ENCODE measurements at places on chromosomes 5 and 9.

DNA sequence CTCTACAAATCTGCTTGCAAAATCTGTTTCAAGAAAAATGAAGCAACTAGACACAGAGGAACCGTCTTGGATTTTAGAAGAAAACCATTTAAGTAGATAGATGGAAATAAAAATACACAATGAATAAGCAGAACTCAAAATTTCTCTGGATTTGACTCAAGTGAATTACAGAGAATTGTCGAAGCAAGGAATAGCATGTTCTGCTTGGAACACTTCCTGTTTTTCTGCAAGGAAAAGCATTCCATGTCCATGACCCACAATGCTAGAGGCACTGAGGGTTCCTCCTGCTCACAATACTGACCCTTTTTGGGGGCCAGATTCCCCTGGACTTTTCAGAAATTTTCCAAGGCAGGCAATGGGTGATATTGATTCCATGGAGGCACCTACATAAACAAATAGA lies 29.8 kb downstream of the PRUNE2 start:
- no peak for DNase-seq

DNA sequence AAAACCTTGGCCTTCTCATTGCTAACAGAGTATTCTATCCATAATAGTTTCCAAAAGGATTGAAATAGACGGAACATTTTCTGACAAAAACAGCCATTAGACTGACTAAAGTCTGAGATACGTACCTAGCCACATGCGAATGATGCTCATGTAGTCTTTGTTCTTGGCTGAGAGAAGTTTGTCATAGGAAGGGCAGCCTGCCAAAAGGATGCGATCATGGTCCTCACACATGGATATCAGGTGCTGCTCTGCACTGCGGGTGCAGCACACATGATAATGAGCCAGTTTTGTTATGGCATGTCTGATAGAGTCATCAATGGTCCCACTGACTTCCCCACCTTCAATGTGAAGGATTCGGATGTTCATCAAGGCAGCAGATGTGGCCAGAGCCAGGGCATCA lies 12.3 kb downstream of the GNE start:
- DNase-seq, result no peak

- DNase-seq, result peak; percentile 37
Observed at GRCh38 chr9:38000735-38001134, 68.3 kb downstream of the SHB start.

- no peak for DNase-seq
Observed at GRCh38 chr9:135840107-135840506, 67.2 kb downstream of the CAMSAP1 start.

GRCh38 chr9:117284414-117284813 lies 130.4 kb downstream of the ASTN2 start:
- no peak for DNase-seq

GRCh38 chr5:146588331-146589027 lies 72.5 kb upstream of the GPR151 start:
- DNase-seq, result no peak

DNA sequence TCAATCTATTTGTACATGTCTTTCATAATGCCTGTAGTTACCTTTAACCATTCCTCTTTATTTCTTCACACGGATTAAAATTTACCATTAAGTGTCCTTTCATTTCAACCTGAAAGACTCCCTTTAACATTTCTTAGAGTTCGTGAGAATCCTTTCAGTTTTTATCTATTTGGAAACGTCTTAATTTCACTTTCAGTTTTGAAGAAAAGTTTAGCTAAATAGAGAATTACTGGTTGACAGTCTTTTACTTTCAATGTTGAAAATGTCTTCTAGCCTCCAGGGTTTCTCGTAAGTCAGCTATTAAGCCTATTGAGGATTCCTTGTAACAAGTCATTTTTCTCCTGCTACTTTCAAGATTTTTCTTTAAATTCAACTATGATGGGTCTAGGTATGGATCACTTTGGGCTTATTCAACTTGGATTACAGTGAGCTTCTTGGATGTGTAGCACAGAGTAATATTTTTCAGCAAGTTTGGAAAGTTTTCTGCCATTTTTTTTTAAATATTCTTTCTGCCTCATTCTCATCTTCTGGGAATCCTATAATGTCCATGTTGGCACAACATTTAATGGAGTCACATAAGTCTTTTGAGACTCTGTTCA lies 48.5 kb downstream of the RFX3 start:
- DNase-seq, result peak; percentile 48

DNA sequence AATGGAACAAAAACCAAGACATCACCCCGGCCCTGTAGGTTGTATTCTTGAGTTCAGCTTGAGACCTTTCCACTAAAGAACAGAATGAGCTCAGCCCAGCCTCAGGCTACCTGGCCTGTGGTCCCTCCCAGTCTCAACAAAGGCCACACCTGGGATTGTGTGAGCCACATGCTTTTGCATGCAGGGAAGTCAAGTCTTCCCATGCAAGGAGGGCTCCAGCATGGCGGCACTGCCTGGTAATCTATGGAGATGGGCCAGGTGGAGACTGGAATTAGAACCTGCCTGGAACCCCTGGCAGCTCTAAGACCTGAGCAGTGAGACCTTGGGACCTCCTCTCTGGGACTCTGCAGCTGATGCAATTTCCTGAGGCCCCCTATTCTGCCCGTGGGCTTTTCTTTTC lies 49.4 kb upstream of the OTULINL start:
- DNase-seq, result no peak

DNA sequence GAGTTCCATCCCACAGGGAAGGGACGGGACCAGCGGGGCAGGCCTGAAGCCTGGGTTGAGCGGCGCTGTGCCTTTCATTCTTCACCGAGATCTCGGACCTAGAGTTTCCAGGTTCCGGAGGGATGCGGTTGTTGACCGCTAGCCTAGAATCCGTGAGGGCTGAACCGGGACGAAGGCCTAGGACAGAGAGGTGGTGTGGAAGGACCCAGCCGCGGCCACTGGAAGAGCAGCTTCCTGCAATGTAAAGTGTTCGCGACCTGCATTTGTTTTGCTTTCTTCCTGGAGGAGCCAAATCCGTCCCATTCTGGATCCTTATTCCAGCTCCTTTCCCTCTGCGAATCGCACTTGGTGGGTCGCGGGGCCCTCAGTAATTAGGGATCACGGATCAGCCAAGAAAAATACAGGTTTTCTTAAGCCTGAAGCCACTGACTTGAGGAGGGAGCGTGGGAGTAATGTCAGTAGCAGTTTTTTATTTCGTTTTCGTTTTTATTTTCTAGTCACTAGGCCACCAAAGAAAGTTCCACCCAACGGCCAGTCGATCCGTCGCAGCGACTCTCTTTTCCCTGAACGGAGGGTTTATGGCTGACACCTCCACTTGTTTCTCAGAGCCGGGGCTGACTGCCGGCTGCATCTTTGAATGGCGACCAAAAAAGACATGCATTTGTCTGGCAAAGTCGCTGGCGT lies 48.6 kb downstream of the ANXA2R start:
- DNase-seq, result no peak

DNA sequence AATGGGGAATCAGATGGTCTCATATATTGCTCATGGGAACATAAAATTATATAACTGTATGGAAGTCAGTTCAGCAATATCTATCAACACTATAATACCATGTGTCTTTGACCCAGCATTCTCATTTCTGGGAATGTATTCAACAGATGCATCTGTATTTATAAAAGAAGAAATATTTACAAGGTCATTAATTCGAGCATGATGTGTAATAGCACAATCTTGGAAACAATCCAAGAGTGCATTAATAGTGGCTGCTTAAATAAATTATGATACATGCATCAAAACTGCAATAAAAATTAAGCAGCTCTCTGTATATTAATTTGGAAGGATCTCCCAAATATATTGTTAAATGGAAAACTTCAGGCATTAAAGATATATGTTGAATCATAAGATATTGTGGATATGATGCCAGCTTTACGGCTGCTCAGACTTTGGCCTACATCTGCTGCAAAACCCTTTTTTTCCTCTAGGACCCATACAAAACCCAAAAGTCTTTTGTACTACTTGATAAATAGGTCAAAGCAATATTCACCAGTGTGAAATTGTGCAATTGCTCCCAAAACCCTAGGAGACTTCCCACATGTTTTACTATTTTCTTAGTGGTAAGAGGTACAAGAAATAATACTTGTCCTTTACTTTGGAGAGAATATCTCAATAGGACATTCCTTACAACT lies 45.3 kb upstream of the ISOC1 start:
- no peak for DNase-seq

GRCh38 chr5:33745101-33745770 lies 146.6 kb downstream of the ADAMTS12 start:
- no peak for DNase-seq

- DNase-seq, result no peak
Observed at GRCh38 chr5:91535499-91535898, 152.4 kb upstream of the ARRDC3 start.

GRCh38 chr9:134271338-134272301 lies 54.6 kb upstream of the RXRA start:
- DNase-seq, result no peak

GRCh38 chr5:123705741-123706140 lies 193.8 kb downstream of the CSNK1G3 start:
- DNase-seq, result no peak

- DNase-seq, result no peak
Observed at GRCh38 chr5:106940986-106941385, 729.8 kb downstream of the EFNA5 start.

DNA sequence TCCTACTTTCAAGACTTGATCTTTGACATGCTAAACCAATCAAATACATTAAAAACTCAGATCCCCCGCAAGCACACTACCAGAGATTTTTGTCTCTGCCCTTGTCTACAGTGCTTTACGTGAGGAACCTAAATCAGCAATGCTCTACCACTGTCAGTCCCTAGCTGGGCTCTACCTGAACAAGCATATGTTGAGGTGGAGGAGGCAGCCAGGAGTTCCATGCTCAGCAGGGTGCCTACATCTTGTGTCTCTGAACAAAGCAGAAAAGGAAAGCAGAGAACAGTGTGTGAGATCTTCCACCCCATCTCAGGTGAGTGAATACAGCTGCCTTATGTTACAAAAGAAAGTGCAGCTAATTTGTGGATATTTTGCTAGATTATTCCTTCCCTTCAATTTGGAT lies 255.0 kb downstream of the NDUFS4 start:
- DNase-seq, result no peak

GRCh38 chr5:158943057-158943456 lies 156.7 kb downstream of the EBF1 start:
- no peak for DNase-seq

DNA sequence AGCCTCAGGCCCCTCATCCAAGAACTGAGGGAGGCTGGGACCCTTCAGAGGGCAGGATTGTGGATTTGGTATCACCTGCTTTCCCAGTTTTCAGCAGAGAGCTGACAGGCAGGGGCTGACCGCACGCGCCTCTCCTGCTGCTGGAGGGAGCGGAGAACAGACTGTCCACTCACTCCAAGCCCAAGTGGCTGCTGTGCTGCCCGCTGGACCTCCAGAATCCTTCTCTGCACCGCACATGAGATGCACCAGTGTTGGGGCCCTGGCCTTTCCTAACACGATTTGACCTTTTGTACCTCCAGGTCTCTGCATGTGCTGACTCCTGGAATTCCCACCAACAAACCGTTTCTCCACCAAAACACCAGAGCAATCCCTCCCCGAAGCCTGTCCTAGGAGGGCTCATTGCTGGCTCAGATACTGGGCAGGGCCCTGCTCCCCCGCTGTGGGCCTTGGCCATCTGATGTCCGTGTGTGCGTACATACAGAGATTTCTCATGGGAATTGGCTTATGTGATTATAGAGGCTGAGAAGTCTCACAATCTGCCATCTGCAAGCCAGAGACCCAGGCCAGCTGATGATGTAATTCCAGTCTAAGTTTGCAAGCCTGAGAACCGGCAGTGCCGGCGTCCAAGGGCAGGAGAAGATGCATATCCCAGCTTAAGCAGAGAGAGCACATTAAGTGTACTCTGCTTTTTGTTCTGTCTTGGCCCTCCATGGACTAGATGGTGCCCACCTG lies 141.7 kb downstream of the GADD45G start:
- DNase-seq, result no peak

Measured in activated CD4-positive, alpha-beta T cell treated with anti-CD3 and anti-CD28 coated beads, Interleukin-2, Interleukin-6, amounts not matched to agents 100 ng/mL and 50 ng/mL, durations not matched to agents 16 hours and 8 hours (primary cell).